Germinal center (tissue), 1 donor: ENCODE measurements at places on chromosomes 7 and 10.

- DNase-seq: no peak
These were observed 565.5 kb upstream of the IGFBP3 start for GRCh38 chr7:46486256-46487206.

GRCh38 chr10:98301664-98302319, 33.8 kb upstream of the LOXL4 start:
- no peak for DNase-seq

- no peak for DNase-seq
These were observed 85.9 kb upstream of the LEP start for GRCh38 chr7:128155100-128155740.

- peak; percentile 39 for DNase-seq
These were observed 181.3 kb downstream of the TAX1BP1 start for GRCh38 chr7:27921081-27921836.

- DNase-seq: no peak
These were observed 101.6 kb downstream of the NPSR1 start for GRCh38 chr7:34759477-34760125.

GRCh38 chr10:109191341-109191740, 732.0 kb downstream of the XPNPEP1 start:
- no peak for DNase-seq

- DNase-seq: peak; percentile 57
These were observed 161.9 kb downstream of the SH2D4B start for GRCh38 chr10:80699602-80700039.

DNA sequence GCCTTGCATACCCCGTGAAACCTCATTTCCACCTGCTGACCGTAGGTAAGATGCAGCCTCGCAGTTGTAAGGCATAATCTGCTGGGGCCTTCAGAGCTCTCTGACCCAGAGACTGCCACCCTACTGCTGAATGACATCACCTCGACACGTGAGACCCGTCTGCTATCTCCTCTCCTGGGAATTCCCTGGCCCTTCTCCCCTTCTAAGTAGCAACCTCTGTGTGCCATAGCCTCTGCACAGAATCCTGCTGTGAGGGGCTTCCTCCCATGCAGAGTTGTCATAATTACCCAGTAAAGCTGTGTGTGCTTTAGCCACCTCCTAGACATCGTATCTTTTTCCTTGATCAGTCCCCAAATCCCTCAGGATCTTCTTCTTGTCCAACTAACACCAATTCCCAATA, 106.7 kb downstream of the CACNB2 start:
- no peak for DNase-seq

DNA sequence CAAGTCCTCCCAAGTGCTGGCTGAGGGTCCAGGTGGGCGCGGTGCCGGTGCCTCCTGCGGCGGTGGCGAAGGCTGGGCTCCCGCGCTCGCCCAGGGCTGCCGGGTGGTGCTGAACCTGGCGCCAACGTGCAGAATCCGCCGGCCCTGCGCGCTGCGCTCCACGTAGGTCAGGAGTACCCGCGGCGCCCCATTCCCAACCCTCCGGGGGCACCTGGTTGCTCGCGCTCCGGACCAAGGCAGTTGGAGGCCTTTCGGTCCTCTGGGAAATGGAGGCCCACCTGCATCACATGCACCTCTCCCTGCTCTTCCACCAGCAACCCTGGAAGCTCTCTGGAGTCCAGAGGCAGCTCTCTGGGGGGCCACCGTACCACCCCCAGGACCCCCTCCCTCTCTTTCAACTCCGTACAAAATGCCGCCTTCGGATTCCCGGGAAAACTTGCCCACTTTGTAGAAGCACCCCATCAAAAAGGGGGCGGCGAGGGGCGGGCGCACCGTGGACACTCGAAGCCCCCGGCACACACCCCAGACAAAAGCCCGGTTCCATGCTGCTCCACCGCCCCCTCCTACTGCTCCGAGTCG, 745 bp downstream of the SLC16A9 start:
- peak; percentile 40 for DNase-seq

GRCh38 chr7:99296471-99296870, 23.8 kb downstream of the MYH16 start:
- DNase-seq: no peak

- no peak for DNase-seq
These were observed 1.2 kb downstream of the EN2 start for GRCh38 chr7:155458878-155459699.

- DNase-seq: no peak
These were observed 135.0 kb upstream of the PRPS1L1 start for GRCh38 chr7:18162657-18163056.

DNA sequence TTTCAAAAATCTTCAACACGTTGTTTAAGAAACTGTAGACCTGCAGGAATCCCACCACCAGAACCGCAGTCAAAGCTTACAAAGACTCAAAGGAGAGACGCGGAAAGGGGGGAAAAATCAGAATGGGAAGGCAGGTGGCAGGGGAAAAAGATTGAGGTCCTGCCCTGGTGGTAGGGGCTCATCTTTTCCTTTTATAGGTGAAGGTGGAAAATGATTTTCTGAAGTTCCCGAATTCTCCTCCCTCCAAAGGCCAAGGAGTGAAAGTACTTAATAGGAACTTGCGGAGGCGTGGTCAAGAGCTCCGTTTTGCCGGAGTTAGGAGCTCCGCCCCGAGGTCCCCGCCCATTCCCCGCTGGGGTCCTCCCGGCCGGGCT, 724 bp downstream of the BBIP1 start:
- DNase-seq: peak; percentile 91

DNA sequence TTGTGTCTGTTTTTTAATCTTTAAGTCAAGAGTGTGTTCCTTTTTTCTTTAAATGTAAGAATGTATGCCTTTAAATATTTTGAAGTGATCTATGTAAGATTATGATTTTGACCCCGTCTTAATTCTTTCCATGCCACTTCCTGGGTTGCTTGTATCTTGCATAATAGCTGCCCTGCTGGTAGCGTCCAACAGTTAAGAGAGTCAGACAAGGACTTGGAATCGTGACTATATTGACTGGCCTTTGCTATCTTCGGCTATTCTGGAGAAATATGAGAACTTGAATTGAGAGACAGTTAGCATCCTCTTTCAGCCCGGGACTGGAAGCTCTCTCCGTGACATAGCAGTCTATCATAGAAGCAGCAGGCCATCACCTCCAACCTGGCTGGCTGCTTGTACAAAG, 13.0 kb downstream of the NRP1 start:
- DNase-seq: no peak

DNA sequence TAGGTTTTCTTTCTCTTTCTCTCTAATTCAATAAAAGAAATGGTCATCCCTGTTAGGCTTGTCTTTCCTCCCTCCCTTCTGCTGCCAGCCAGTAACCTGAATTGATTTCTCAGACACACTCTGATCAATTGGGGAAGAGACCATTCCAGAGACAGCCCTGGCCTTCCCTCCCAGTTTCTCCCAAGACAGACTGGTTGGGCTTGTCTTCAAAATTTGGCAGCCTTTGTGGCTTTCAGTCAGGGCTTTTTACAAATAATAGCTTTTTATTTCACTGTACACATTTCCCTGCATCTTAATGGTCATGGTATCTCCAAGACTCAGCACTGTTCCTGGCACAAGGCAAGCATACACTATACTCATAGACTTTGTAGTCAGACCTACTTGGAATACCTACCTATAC, 33.9 kb downstream of the BCAP29 start:
- DNase-seq: no peak

- DNase-seq: no peak
These were observed 20.1 kb upstream of the ITPRID1 start for GRCh38 chr7:31493714-31494181.

DNA sequence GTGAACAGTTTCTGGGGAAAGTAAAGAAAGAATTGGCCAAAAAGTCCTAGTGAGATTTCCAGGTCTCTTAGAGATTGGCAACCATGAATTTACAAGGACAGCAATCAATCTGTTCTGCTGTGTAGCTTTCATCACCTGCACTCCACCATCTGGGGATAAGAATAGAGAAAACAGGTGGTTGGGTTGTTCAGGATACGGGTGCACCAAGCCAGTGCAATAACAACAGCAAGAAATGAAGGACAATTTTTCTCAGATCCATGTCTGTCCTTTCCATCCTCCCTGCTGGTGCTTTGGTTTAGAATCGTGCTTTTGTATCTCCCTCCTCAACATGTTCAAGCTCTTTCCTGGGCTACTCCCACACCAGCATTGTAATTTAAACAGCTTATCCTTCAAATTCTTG, 787.7 kb downstream of the GRID1 start:
- no peak for DNase-seq

- no peak for DNase-seq
These were observed 502.8 kb downstream of the REEP3 start for GRCh38 chr10:64023926-64024470.

- no peak for DNase-seq
These were observed 24.6 kb upstream of the NPFFR1 start for GRCh38 chr10:70308121-70309060.

GRCh38 chr7:155815332-155816191, 3.3 kb upstream of the SHH start:
- DNase-seq: peak; percentile 70

- DNase-seq: peak; percentile 32
These were observed 49.3 kb downstream of the PPP1R17 start for GRCh38 chr7:31735991-31736982.

- DNase-seq: no peak
These were observed 96.6 kb downstream of the UNCX start for GRCh38 chr7:1329261-1329660.

DNA sequence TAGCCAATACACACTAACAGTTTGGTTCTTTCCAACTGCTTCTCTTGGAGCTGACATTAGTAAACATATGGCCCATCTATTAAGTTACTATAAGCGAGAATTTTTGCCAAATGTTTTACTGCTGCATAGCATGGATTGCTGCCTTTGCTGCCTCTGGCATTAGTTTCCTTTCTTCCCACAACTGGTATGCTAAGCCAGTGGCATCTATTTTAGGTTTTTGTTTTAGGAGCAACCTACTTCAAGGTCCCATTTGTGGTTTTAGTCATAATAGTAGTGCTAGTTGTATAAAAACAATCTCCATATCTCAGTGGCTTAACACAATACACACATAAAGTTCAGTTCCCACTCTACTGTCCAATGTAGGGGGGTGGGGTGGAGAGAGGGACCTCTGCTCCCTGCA, 25.9 kb upstream of the PANK1 start:
- DNase-seq: no peak

DNA sequence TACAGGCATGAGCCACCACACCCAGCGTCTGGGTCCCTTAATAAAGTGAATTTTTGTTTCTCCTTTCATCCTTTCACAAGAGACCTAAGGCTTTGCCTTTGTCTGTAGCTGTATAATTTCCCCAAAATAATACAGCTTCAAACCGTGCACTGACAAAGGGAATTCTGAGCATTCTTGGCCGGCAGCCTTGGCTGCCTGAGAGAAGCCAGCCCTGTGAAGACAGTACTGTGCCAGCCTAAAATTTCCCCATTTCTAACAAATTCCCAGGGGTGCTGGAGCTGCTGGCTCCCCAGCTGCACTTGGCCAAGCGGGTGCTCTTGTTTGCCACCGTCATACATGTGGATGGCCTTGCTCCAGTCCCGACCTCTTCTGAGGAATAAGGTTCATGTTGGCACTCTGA, 106.2 kb downstream of the ZMYND11 start:
- DNase-seq: no peak

- no peak for DNase-seq
These were observed 156.9 kb upstream of the RHOBTB1 start for GRCh38 chr10:61100887-61101286.

DNA sequence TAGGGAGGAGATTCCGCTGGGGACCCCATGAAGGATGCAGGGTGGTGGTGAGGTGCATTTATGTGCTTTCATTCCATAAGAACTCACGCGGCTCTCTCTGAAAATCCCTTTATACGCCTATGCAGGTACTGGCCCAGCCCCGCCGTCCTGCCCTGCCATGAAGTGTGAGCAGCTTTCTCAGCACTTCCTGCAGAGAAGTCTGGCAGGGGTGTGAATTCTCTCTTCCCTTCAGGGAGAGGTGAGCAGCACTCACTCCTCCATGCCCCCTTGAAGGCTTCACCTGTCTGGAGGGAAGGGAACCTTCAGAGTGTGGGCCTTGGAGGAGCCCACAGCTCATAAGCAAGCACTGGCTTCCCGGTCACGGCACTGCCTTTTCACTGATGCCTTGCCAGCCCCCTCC, 34.0 kb downstream of the PPP2R2D start:
- no peak for DNase-seq

DNA sequence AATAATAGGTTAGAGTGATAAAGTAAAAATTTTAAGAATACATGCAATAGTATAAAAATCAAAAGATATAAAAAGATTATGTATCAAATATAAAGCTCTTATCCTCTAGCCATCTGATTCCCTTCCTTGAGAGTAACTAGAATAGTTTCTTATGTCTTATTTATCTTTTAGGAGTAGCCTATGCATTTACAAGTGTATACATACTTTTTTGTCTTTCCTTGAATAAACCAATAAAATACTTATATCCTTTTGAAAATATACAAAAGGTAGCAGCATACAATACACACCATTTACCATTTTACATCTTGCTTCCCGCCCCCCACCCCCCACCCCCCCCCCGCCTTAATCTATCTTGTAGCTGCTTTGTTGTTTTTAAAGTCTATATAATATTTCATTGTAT, 31.4 kb downstream of the AHCYL2 start:
- DNase-seq: no peak

DNA sequence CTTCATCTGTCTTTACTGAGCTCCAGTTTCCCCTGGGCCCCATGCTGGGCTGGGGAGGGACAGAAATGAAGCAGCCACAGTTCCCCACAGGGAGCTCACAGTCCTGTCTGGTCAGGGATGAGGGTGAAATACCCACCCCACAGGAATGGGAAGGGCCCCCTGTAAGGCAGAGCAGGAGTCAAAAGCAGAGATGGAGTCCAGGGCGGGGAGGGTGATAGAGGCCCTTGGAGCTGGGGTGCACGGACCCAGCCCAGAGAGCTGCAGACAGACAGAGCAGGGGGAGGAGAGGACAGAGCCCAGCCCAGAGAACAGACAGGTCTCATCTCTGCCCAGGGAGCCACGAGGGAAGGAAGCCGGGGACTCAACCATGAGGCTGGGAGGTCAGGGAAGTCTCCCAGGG, 34.9 kb upstream of the ZNF488 start:
- no peak for DNase-seq

GRCh38 chr7:90755041-90755440, 158.9 kb downstream of the CDK14 start:
- no peak for DNase-seq

GRCh38 chr10:48701139-48701901, 16.6 kb downstream of the WDFY4 start:
- DNase-seq: no peak

DNA sequence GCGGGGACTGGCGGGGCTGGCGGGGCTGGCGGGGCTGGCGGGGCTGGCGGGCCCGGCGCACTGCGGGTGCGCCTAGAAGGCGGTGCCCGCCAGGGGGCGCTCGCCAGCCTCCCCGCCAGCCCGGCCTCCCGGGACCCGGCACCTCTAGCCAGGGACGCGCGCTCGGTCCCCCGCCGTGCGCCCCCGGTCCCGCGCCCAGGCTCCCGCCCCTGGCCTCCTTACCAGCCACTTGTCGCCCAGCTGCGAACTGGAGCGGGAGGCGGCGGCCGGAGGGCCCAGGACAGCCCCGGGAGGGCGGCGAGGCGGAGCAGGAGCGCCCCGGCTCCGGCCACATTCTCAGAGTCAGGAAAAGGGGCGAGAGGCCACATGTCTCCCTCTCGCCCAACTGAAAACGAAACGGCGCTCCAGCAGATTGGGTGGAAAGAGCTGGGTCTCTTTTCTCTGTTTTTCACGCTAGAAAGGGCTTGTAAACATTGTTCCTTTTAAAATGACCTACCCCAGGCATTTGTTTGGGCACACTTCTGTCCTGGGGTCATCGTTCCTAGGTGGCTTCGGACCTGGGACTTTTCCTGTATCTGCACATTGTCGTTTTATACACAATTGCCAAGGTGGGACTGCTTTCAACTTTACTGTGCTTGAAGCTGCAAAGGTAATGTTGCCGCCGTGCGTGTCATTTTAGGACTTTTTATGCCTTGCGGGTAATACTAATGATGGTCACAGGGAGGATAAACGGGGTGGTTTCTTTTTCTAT, 378 bp upstream of the PRKCQ start:
- peak; percentile 74 for DNase-seq
